Panc1 (cell line): ENCODE measurements at places on chromosomes 4 and X. TPM values are rescaled to one million over a fixed set of nuclear protein-coding genes. Genes with fewer than 3 reads are reported as not detected.
A peak's percentile ranks its signal among the peaks of the same experiment; 100 is the strongest.

Gene RNF212
- total RNA-seq = not detected

Gene CLNK
- total RNA-seq = not detected

Gene BST1
- total RNA-seq = 3.0 TPM

Gene LRIT3
- 0.05 TPM for total RNA-seq

Gene FAM47E
- 0.72 TPM for total RNA-seq

Gene CWH43
- not detected for total RNA-seq

DNA sequence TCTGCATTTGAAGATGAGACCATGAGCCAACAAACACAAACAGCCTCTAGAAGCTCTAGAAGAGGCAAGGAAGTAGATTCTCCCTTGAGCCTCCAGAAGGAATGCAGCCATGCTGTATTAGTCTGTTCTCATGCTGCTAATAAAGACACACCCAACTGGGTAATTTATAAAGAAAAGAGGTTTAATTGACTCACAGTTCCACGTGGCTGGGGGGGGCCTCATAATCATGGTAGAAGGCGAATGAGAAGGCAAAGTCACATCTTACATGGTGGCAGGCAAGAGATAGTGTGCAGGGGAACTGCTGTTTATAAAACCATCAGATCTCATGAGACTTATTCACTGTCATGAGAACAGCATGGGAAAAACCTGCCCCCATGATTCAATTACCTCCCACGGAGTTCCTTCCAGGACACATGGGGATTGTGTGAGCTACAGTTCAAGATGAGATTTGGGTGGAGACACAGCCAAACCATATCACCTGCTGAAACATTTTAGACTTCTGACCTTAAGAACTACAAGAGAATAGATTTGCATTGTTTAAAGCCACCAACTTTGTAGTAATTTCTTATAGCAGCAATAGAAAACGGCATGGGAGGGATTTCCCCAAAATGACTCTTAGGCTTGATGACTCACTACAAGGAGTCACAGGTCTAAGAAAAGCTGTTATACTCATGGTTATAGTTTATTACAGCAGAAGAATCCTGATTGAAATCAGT lies 284.4 kb upstream of the SFRP2 start:
- DNase-seq = no peak

GRCh38 chrX:2928583-2929434 lies at the start of gene ARSD:
TSS of gene ARSD (minus strand) at chrX:2929339. CDS start at chrX:2929275, 64 bp downstream.
- DNase-seq = peak; percentile 10

- no peak for DNase-seq
Measured at GRCh38 chr4:72314869-72315268, 254.2 kb downstream of the ADAMTS3 start.

DNA sequence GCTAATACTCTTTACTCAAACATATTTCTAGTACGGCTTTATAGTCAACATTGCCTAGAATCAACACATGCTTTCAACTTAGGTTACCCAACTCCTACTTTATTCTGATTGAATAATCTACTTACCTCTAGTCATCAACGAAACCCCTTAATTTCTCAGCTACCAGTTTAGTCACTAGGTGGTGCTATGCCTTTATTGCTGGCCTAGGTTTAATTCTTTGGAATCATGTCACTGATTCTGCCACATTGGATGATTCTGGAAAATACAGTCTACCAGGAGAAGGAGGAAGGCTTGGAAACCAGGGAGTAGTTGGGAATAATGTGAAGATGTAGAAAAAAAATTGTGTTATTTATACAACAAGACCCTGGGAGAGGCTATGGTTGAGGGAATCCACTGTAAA lies 167.7 kb downstream of the DCAF12L2 start:
- peak; percentile 4 for DNase-seq

- DNase-seq = no peak
Measured at GRCh38 chr4:72418458-72418857, 150.6 kb downstream of the ADAMTS3 start.

DNA sequence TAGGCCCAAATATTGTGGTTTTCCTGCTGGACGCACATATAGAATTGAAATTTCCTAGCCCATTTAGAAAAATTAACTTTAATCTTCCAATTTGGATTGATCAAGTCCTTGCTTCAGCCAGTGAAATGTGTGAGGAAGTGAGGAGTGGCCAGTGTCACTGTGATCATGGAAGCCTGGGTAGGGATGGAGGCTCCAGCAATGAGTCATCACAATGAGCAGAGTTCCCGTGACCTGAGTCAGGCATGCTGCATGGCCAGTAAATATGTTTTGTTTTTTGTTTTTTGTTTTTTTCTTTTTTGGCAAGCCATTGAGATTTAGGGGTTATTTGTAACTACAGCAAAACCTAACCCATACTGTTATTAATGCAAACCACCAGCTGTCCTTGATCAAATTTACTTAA lies 52.1 kb downstream of the IDS start:
- peak; percentile 27 for DNase-seq

- DNase-seq = no peak
Measured at GRCh38 chr4:10063544-10064300, 42.4 kb upstream of the SLC2A9 start.

DNA sequence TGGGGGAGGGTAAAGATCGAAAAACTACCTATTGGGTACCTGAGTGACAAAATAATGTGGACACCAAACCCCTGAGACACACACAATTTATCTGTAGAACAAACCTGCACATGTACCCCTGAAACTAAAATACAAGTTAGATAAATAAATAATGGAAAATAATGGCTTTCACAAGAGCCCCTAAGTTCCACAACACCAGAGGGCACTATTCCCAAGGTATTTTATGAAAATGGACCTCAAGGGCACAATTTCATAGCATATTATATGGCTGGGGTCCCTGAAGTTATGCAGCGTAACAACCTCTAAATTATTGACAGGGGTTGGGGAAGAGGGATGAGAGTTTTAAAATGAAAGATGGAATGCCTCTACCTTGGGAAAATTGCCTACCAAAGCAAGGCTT lies 81.3 kb upstream of the TMEM33 start:
- no peak for DNase-seq

GRCh38 chr4:105140684-105141490 lies 5.8 kb upstream of the TET2 start:
- DNase-seq = peak; percentile 10

DNA sequence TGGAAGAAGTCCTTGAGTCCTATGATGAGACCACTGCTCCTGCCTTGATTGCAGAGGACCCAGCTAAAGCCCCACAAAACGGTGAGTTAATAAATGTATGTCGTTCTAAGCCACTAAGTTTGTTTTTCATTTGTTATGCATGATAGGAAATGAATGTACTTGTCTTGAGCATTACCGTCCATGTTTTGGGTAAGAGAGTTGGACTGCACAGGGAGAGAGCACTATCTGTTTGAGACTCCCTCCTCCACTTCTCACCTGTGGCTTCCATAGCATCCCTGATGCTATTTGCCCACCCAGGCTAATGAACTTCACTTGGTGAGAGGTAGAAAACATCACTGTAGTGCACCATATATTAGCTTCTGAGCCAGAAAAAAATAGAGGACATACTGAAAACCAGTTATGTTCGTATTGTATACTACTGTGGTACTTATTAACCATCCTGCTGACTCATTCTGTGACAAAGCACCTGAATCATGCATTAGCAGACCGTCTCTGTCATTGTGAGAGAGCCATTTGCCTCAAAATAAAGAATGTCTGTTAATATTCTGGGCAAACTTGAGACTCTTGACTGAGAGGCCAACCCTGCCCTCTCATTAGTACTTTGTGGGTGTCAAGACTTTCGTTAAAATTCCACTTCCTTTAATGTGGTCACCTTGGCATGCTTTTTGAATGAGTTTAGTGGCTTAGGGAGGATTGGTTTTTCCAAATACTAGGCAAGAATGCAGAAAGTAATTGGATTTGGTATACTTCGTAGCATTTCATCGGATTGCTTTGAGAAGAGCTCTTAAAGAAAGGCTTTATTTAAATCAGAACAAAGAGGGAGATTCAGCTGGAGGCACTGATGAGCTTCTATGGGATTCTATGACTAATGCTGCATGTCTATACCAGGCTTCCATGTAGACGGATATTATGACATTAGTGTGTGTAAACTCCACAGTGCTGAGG lies 99.3 kb upstream of the GRPR start:
- no peak for DNase-seq

GRCh38 chrX:74262452-74263209 lies 41.3 kb upstream of the ZCCHC13 start:
- DNase-seq = no peak

DNA sequence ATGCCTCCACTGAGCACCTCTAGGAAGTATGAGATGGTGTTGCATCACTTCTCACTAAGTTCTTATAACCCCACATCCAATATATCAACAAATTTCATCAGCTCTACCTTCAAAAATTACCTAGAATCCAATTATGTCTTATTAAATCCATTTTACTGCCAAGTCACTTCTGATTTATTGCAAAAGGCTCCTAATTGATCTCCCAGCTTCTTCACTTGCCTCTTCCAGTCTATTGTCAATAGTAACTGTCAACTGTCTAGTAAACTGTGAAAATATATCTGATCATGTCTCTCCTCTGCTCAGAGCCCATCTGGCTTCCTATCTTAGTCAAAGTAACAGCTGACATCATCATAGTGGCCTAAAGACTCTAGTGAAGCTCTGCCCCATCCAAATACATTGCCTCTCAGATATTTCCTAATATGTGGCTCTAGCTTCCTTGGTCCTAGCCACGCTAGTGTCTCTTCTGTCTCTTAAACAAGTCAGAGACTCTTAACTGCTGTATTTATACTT lies 414.5 kb upstream of the ATOH1 start:
- DNase-seq = no peak

GRCh38 chr4:163662768-163663167 lies 168.3 kb downstream of the TMA16 start:
- DNase-seq = no peak
